ENCODE measurements at places on chromosomes 6 and 20.

- DNase-seq = no peak
Observed at GRCh38 chr6:85911067-85911466, 268.4 kb upstream of the SYNCRIP start.

GRCh38 chr6:2471472-2471871, 226.1 kb upstream of the GMDS start:
- DNase-seq = no peak

DNA sequence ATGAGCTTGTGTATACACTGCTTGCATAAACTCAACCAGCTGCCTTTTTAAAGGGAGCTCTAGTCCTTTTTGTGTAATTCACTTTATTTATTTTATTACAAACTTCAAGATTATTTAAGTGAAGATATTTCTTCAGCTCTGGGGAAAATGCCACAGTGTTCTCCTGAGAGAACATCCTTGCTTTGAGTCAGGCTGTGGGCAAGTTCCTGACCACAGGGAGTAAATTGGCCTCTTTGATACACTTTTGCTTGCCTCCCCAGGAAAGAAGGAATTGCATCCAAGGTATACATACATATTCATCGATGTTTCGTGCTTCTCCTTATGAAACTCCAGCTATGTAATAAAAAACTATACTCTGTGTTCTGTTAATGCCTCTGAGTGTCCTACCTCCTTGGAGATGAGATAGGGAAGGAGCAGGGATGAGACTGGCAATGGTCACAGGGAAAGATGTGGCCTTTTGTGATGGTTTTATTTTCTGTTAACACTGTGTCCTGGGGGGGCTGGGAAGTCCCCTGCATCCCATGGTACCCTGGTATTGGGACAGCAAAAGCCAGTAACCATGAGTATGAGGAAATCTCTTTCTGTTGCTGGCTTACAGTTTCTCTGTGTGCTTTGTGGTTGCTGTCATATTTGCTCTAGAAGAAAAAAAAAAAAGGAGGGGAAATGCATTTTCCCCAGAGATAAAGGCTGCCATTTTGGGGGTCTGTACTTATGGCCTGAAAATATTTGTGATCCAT, 15.3 kb downstream of the TNFAIP3 start:
- no peak for DNase-seq

- no peak for DNase-seq
Observed at GRCh38 chr6:145453376-145453775, 281.9 kb downstream of the EPM2A start.

All from GM19239 (cell line).